ENCODE measurements at places on chromosomes 1 and 21.

DNA sequence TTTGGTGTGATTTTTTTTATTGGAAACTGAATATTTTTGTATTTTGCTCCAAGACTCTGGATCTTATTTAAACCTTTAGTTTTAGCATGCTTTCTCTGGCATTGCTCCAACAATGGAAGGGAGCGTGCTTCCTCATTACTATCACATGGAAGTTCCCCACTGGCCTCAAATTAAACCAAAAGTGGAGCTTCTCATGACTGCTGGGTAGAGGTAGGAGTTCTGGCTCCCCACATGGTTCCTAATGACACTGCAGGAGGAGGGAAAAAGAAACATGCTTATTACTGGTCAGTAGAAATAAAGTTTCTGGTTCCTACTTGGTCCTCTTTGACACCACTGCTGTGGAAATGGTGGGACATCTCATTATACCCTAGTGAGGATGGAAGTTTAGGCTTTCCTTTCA, 310.5 kb downstream of the PTGER3 start:
- no peak for DNase-seq

- DNase-seq, result no peak
Observed at GRCh38 chr1:158570480-158570879, at the start of gene OR6P1. Gene OR6P1, minus strand, starts transcription at chr1:158570580. Its CDS starts 6,976 bp downstream, at chr1:158563604.

DNA sequence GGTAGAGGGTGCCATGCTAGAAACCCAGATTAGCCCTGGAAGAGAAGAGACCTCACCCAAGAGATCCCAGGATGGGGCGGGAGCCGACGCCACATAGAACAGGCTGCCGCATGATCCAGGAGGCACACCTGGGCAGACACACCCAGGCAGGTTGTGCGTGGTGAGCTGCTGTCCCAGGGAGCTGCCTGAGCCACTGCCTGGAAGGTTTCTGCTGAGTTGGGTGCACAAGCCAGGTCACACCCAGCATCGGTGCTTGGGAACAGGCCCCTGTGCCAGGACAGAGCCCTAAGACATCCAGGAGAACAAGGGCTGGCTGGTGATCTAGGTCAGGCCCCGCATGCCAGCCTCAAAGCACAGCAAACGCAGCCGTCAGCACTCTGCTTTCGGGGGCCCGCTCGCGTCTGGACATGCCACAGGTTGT, 40.2 kb downstream of the CTNNBIP1 start:
- DNase-seq, result no peak

GRCh38 chr1:106366627-106367319, 689.7 kb upstream of the PRMT6 start:
- no peak for DNase-seq

- DNase-seq, result no peak
Observed at GRCh38 chr1:19817160-19817559, 2.1 kb upstream of the RNF186 start.

DNA sequence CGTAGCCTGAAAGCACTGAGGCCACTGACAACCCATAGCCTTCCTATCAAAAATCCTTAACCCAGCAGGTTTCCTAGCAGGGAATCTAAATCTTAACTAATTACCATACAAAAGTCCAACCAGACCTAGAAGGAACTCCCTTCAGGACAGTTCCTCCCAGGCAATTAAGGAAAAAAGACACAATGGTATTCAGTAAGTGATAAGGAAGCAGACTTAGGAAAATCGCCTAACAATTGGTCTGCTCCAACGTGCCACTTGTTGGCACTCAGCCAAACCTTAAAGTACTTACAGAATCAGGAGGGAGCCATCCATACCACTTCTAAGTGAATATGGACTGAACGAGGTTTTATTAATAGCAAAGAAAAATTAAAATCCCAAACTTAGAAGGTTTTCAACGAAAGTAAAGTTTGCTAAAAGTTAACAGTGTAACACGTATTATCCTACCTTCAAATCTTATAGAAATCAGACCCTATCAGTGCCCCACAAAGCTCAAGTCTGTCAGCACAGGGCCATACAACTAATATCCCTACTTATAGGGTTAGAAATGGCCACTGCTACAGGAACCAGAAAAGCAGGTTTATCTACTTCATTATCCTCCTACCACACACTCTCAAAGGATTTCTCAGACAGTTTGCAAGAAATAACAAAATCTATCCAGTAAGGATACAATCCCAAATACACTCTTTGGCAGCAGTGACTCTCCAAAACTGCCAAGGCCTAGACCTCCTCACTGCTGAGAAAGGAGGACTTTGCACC, 29.0 kb downstream of the SPATA6 start:
- no peak for DNase-seq

GRCh38 chr1:168320800-168321450, 40.2 kb downstream of the TBX19 start:
- DNase-seq, result no peak

- no peak for DNase-seq
Observed at GRCh38 chr1:150869683-150870082, 6.7 kb downstream of the ARNT start.

GRCh38 chr1:59477286-59477685, 180.4 kb downstream of the FGGY start:
- no peak for DNase-seq

- no peak for DNase-seq
Observed at GRCh38 chr1:20183035-20183434, 2.9 kb upstream of the UBXN10 start.

DNA sequence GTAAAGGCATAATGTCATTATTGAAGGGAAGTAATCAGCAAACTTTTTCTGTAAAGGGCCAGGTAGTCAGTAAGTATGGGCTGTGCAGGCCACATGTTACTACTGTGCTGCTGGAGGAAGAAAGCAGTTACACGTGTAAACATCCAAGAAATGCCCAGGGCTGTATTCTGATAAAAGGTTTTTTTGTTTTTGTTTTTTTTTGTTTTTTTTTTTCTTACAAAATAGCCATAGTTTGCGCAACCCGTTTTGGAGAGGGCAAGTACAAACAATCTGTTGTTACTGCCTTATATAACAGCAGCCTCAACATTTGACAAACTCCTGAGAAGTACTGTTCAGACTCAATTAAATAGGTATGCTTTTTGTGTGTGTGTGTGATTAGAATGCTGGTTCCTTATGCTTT, 26.7 kb upstream of the MTMR11 start:
- no peak for DNase-seq

DNA sequence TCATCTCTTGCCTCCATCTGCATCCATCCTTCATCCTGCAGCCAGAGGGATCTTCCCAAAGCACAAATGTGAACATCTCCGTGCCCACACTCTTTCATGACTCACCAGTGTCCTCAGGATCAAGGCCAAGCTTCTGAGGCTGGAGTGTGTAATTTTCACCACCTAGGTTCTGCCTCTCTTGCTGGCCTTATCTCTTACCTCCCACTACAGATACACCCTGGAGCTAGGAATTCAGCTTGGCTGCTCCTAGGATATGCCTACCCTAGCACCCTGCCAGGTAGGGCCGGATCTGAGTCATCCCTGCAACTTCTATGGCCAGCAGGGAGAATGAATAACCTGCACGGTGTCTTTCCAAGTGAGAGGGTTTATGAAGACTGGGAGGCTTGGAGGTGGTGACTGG, 208.7 kb upstream of the CSF3R start:
- DNase-seq, result no peak

DNA sequence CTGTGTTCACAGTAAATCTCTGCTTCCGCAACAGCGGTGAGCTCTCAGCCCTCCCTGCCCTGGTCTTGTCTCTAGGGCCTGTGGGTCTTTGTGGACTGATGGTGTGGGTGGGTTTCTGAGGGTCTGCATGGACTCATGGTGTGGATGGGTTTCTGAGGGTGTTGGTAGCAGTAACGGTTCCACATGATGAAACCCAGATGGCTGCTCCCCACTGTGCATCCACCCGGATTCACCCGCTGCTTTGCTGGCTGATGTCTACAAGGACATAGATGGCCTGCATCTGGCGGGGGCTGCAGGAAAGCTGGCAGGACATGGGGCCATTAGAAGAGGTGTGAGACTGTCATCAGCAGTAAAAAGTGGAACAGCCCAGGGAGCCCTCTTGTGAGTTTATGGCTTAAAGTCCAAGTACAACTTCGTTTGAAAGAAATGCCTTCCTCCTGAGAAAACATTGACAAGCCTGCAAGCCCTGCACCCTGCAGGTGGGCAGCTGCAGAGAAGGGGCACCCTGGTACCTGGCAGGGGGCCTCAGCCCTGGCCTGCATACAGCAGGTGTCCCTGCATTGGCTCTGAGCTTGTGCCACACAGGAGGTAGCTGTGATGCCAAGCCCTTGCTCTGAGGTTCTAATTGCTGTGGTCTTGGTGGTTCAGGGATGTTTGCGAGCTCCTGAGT, 156.9 kb upstream of the COL6A1 start:
- no peak for DNase-seq

- DNase-seq, result no peak
Observed at GRCh38 chr1:23922321-23922943, 9.3 kb upstream of the CNR2 start.

GRCh38 chr1:237795558-237795957, 95.2 kb downstream of the ZP4 start:
- DNase-seq, result no peak

DNA sequence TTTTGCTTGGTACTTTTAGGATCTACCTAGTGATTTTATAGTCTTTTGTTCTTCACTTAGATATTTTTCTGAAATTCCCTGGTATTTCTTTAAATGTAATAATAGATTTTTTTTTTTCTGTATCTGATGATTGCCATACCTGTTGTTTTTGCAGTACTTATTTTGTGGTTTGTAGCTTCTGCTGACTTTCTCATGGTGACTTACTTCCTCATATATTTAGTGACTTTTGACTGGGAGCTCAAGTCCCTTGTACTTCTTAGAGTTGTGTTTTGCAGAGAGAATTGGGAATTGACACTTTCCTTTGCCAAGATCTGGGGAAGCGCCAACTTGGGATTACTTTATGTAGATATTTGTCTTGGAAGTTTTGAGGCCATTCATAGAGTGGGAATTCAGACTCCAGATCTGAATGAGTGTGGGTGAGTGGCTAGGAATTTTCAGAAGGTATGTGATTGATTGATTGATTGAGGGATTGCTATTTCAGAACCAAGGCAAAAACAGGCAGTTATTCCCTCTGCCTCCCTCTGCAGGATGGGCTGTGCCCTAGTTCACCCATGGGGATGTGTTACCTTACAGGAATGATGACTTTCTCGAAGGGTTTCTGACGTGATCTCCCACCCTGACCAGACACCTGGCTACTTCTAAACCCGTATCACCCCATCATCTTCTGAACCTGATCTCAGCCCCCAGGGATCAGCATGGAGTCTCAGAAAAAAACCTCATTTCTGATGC, 219.5 kb downstream of the URB2 start:
- no peak for DNase-seq

GRCh38 chr1:44239961-44240371, 26.7 kb downstream of the DMAP1 start:
- no peak for DNase-seq

- no peak for DNase-seq
Observed at GRCh38 chr1:202848191-202848542, 37.4 kb downstream of the PCAT6 start.

- DNase-seq, result no peak
Observed at GRCh38 chr1:191912517-191912916, 245.7 kb upstream of the RGS18 start.

DNA sequence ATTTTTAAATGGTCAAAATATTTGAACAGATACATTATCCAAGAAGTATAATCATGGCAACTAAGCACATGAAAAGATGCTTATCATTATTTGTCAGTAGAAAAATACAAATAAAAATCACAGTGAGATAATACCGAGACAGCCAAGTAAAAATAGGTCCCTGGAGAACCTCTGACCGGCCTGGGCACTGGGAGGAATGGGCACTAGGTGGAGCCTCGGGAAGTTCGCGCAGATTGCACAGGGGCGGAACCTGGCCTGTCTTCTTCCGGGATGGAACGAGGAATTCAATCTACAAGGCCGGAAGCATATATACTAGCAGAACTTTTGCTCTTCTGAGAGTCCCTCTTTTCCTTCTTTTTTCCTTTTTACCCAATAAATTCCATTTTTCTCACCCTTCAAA, 148.5 kb upstream of the CHRM3 start:
- no peak for DNase-seq

GRCh38 chr1:91400133-91400725, 4.4 kb downstream of the HFM1 start:
- no peak for DNase-seq

DNA sequence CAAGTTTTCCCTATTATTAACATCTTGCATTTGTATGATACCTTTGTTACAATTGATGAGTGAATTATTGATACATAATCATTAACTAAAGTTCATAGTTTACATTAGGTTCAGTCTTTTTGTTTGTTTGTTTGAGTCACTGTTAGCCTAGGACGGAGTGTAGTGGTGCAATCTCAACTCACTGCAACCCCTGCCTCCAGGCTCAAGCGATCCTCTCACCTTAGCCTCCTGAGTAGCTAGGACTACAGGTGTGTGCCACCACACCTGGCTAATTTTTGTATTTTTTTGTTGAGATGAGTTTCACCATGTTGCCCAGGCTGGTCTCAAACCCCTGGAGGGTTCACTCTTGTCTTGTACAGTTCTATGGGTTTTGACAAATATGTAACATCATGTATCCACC, 33.9 kb upstream of the PGM1 start:
- DNase-seq, result no peak
